ENCODE measurements at places on chromosomes 11 and 22.

- no peaks in the 10 kb centered on the region for H3K4me1 ChIP-seq
- peaks cover 31% of the 10 kb centered on the region for H3K27me3 ChIP-seq
- no peaks in the 10 kb centered on the region for H3K36me3 ChIP-seq
- ATAC-seq: peak; percentile 51
- no peak overlapping the region for H3K27ac ChIP-seq
Observed at GRCh38 chr11:67572747-67573419, 10.7 kb upstream of the GSTP1 start.

DNA sequence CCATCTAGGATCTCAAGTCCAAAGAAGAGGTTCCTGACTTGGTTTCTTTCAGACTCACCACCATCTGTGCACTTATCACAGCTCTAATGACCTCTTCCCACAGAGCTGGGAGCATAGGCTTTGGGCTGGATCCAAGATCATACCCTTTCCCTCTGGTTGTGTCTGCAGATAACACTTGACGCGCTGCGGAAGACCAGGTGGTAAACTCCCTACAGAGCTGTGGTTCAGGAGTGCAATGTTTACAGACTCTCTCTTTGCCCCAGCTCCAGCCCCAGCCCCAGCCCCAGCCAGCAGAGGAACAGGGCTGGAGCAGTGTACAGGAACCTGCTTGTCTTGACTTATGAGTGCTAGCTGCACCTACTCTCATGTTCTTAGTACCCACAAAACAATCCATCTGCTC is 274.4 kb upstream of the SYN3 start:
- no peak overlapping the region for H3K27ac ChIP-seq
- H3K27me3 ChIP-seq: no peaks in the 10 kb centered on the region
- H3K4me1 ChIP-seq: no peaks in the 10 kb centered on the region
- no peak overlapping the region for H3K4me3 ChIP-seq

DNA sequence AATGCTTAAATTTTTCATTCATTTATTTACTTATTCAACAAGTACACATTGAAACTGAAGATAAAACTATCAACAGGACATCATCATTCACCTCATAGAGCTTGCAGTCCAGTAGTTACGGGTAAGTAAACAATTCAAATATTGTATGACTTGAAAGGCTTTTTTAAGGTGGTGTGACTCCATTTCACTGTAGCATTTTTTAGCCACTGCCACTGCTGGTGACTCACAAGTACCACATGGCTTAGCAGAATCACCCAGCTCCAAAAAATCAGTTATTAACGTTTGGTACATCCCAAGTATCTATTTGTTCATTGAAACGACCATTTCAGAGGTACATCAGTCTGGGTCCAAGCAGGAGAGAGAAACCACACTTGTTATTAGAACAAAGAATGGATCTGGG is 427.9 kb upstream of the DDI1 start:
- no peak overlapping the region for H3K4me3 ChIP-seq
- H3K4me1 ChIP-seq: no peaks in the 10 kb centered on the region
- no peak for ATAC-seq
- no peak overlapping the region for H3K27ac ChIP-seq

DNA sequence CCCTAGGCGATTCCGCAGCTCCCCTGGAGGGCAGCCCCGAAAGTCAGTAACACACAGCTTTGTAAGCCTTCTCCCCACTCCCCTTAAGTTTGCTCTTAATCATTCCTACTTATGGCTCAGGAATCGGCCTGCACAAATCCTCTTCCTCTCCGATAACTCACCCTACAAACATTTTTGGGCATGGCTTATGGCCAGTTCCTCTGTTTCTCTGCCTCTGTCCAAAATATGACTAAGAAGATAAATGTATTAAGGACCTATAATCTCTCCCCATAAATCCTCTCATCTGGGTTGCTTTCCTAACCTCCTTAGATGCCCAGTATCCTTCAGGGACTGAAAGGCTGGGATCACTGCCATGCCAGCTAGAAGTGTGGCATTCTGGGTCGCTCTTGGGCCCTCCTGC is 41.0 kb downstream of the PAMR1 start:
- H3K4me1 ChIP-seq: no peaks in the 10 kb centered on the region
- no peaks in the 10 kb centered on the region for H3K36me3 ChIP-seq
- no peak overlapping the region for H3K27ac ChIP-seq
- peaks cover 11% of the 10 kb centered on the region for H3K27me3 ChIP-seq
- H3K4me3 ChIP-seq: no peak overlapping the region

GRCh38 chr11:128198216-128198772 is 389.1 kb downstream of the ETS1 start:
- no peak overlapping the region for H3K4me3 ChIP-seq
- no peak overlapping the region for H3K27ac ChIP-seq
- H3K36me3 ChIP-seq: no peaks in the 10 kb centered on the region
- no peak for ATAC-seq
- no peaks in the 10 kb centered on the region for H3K27me3 ChIP-seq

- peaks cover 11% of the 10 kb centered on the region for H3K4me1 ChIP-seq
- ATAC-seq: no peak
- H3K36me3 ChIP-seq: no peaks in the 10 kb centered on the region
- no peak overlapping the region for H3K4me3 ChIP-seq
- no peaks in the 10 kb centered on the region for H3K27me3 ChIP-seq
- peak overlapping the region; percentile 79 for H3K27ac ChIP-seq
Observed at GRCh38 chr22:20866736-20867135, 7.9 kb downstream of the SNAP29 start.

- H3K4me1 ChIP-seq: peaks cover under 1% of the 10 kb centered on the region
- H3K36me3 ChIP-seq: no peaks in the 10 kb centered on the region
- no peak for ATAC-seq
- no peaks in the 10 kb centered on the region for H3K27me3 ChIP-seq
- H3K4me3 ChIP-seq: no peak overlapping the region
Observed at GRCh38 chr11:115705200-115705599, 201.0 kb upstream of the CADM1 start.
